ENCODE measurements at places on chromosomes 7 and 10.

DNA sequence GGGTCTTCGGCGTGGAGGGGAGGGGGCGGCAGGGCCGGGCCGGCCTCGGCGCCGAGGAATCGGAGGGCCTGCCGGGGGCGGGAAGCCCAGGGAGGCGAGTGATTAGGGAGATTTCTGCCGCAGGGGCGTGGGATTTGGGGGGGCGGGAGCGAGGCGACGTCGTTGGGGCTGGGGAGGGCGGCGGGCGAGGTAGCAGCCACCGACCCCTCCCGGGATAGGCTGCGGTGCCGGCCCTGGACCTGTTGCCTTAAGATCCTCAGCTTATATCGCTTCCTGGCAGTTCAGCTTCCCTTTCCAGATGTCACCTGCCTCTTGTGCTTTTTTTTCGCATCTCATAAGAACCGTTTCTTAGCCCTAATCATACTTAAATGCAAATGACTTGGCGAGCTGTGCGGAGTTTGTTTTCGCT is 655 bp downstream of the LMTK2 start:
- no peak for DNase-seq

- no peak for DNase-seq
Observed at GRCh38 chr7:4345004-4345403, 337.1 kb upstream of the FOXK1 start.

- no peak for DNase-seq
Observed at GRCh38 chr10:49287689-49288340, 11.2 kb upstream of the C10orf71 start.

DNA sequence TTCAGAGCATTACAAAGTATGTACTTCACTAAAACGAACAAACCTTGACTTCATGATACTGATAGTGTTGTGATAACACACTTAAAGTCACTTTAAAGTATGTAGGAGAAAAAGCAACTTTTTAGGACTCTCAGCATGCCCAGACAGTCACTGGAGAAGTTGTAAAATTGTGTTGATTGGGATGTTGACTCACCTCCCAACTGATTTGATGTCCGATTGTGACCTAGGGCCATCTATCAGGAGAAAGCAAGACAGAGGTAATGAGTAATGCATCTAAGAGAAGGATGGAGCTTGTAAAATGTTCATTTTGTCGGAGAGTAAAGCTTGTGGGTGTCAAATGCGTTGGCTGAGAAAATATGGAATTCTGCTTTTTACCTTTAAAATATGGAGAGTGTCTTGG is 135.4 kb upstream of the SEMA3D start:
- DNase-seq: no peak

DNA sequence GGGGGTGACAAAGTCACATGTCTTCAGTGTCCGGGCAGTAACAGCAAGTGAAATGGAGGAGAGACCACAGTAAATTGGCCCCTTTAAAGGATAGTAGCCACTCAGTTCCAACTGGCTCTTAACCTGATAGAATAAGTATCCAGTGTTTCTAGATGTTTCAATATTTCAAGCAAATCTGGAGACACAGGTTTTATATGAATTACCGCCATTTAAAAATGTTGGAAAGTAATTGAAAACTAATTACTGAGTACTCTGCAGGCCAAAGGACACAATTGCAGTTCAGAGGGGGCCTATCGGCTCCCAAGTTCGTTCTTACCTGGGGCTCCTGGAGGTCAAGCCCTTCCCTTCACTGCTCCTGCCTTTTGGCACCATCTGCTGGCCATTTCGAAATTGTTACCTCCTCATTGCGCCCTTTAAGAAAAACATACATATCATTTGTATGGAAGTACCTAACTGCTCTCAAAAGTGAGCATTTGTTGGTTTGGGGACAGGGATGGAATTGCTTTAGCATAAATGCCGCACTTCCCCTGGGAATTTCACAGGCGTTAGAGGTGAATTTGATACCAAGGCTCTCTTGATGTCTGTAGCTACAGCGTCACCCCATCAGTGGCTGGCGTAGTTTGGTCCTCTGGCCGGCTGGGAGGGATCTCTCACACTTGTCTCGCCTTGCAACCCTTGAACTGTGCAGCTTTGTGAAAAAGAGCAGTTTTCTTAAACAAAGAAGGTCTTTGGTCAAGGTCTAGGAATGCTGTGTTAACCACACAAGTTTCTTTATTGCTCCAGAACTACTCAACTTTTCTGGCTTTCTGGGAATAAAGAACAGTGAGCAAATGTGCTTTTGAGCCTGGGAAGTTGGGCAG is 220.0 kb downstream of the ARHGAP21 start:
- DNase-seq: no peak

DNA sequence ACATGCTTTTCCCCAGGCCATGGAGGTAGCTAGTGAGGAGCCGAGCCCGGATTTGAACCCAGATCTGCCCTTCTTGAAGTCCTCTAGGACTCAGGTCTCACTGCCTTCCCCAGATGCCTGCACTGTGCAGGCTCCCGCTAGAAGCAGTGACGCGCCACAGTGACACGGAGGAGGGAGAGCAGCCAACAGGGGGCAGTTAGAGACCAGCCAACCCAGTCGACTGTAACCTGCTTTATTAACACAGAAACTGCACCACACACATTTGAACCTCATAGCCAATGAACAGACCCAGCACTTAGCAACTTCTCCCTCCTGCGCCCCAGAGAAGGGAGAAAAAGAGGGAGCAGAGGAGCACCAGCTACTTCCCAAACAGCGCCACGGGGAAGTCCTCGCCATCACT is 27.4 kb downstream of the PILRA start:
- no peak for DNase-seq

DNA sequence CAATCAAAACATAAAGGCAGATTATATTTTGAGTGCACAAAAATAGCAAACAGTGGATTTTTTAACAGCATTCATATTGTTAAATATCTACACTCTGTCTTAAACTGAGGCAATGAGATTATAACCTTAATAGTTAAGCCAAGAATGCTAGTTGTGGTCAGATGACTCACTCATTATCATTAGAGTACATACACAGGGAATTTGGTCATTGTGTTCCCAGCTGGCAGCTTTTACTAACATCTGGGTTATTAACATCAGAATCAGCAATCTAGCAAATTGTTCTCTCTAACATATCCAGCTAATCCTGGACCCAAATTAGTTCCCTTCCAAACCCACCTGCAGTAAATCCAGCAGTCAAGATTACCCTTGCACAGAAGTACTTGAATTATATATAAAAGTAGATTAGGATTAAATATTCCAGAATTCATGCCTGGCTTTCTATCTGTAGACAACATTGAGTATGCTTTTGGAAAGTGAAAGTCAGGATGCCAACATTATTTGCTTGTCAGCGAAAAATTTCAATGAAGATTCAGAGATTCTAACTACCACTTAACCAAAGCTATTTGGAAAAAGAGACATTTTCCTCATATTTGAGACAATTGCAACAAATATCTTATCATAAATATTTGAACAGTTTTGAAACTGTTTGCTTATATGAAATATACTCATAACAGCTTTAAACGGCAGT is 1035.6 kb upstream of the PHF14 start:
- DNase-seq: no peak

GRCh38 chr10:44992070-44992731 is 8.5 kb upstream of the ZNF22 start:
- DNase-seq: no peak

DNA sequence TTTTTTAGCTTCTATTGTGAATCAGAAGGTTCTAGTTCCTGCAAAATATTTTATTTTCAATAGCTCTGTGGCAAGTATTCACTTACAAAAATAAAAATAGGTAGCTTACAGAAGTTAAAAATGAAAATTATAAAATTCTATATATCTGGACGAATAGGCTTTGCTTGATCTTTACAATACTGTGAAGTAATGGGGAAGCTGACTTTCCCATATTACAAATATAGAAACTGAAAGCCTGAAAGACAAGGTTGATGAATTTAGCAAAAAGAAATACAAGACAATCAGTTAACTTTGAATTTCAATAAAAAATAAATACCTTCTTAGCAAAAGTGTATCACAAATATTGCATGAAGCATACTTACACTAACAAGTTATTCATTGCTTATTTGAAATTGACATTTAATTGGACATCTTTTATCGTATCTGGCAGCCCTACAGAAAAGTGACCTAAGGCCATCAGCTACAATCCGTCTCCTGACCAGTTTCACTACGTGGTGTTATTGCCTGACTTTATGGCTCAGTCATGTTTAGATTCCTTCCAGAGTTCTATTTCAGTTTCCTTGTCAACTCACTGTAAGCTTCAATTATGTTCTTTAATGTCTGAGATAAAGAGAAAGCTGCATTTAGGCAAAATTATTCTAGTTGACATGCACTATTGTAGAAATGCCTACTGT is 310.5 kb upstream of the HGF start:
- no peak for DNase-seq

DNA sequence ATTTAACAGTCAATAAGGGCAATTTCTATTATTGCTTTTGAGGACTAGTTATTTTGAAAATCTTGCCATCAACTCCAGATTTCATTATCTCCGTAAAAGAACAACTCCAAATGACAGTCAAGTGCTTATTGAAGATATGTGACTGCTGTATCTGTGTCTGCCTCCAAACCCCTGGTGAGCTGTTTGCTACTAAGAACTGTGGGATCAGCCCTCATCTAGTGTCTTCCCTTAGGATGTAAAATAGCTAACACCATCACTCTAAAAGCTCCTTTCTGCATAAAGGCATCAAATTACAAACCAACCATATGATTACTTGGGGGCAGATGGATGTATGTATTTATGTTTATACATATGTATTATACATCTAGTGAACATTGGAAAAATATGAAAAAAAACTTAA is 70.8 kb upstream of the SLC13A1 start:
- DNase-seq: no peak

GRCh38 chr10:13944823-13945222 is 358.1 kb downstream of the PRPF18 start:
- DNase-seq: no peak

GRCh38 chr7:99835189-99835588 is 7.4 kb downstream of the CYP3A43 start:
- DNase-seq: no peak

DNA sequence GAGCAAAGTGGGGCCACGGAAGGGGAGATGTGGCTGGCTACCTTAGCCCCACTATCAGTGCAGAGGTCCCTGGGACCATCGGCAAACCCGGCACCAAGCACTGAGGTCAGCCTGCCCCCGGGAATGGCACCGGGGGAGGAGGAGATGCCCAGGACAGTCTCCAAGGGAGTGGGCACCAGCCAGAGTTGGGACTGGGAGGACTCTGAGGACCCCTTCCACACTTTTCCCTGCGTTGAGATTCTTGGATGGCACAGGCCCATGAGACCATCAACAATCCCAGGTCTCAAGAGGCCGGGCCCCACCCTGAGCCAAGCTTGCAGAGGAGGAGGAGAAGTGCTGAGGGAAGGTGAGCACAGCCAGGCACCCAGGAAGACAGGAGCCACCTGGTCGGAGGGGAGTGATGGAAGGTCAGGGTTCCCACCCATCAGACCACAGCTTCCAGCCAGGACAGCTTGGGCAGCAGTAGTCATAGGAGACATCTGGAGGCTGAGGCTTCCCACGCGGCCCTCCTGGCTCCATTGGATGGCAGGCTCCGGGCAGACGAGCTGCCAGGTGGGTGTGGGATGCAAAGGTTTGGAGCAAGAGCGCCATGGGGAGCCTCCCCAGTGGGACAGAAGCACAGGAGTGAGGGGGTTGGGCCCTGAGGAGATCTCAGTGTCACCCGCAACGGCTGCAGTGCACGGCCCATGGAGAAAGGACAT is 2.6 kb upstream of the OPN4 start:
- DNase-seq: no peak

- no peak for DNase-seq
Observed at GRCh38 chr10:113528876-113529275, 24.0 kb upstream of the HABP2 start.

DNA sequence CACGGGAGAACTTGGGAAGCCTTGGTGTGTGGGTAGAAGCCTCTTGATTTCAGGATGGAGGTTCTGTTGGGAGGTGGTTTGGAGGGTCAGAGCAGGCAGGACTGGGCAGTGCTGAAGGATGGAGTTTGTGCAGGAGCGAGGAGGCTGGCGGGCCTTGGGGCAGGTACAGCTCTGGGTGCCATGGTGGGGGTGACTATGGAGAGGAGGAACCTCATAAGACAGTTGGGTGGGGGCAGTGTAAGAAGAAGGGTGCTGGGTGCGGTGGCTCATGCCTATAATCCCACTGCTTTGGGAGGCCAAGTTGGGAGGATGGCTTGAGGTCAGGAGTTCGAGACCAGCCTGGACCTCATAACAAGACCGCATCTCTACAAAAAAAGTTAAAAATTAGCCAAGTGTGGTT is 54.7 kb upstream of the GTF2IRD1 start:
- DNase-seq: no peak

DNA sequence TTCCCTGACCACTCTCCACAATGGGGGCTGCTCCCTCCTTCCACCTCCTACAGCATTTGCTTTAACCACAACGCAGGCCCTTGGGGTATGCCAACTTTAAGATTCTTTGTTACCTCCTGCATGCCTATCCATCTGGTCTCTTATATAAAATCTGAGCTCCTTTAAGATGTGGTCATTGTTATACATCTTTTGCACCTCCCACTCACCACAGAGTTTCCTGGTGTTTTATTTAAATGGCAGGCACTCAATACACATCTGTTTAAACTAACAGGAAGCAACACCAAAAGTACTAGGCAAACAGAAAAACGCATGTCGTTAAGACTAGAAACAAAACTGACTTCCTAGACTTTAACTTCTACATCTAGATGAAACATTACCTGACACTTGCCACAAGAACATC is 36.3 kb downstream of the SLC25A13 start:
- DNase-seq: no peak

DNA sequence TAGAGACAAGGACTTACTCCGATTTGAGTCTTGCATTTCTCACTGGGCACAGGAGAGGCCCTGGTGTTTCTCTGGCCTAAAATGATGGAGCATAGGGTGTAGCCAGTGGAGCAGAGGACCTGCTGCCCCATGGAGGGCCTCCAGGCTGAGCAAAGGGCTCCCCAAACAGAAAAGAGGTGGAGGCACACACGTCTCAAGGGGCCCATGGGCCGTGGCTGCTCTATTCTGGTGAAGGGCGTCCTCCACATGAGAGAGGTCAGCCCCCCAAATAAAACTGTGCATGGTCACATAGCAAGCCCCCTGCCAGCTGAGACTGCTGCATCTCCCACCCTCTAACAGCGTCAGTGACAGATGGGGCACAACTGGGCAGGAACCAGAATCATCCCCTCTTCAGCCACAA is 41.4 kb downstream of the MYO1G start:
- DNase-seq: no peak

- DNase-seq: no peak
Observed at GRCh38 chr7:6382817-6383216, 64.9 kb downstream of the DAGLB start.

DNA sequence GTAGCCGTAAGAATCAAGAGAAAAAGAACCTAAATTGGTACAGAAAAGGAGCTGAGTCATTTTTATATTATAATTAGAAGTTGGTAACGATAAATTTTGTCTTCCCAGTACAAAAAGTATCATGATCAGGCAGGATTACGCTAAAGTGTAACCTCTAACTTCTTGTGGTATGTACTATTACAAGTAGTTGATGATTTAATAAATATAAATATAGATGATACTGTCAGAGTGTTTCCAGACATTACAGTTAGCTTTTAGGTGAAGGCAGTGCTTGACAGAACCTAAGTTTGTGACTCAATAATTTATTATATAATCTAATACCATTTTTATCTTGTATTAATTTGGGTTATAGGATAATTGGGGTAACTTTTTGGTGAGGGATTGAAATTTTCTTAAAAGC is 53.4 kb downstream of the ZEB1 start:
- no peak for DNase-seq

Measured in NCI-H510A (cell line).